Stimulated activated naive CD4-positive, alpha-beta T cell treated with Interleukin-2 at 50 U/mL for 16 hours (primary cell): ENCODE measurements at places on chromosomes 16 and 17.

DNA sequence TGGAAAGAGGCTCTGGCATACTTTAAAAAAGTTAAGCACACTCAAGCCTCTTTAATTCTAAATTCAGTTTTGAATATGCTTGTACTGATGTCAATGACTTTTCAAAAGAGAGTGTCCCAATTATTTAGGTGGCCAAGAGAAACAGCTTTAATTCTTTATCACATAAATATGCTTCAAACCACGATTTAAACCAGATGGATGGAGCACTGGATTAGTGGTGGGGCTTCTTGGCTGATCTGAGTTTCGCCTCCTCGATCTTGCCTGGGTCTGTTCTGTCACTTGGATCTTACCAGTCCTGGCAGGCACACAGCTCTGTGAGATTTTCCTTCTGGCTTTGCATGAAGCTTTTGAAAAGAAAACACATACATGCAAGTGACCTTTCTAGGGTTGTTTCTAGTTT, 467.8 kb downstream of the MAF start:
- DNase-seq, result no peak

DNA sequence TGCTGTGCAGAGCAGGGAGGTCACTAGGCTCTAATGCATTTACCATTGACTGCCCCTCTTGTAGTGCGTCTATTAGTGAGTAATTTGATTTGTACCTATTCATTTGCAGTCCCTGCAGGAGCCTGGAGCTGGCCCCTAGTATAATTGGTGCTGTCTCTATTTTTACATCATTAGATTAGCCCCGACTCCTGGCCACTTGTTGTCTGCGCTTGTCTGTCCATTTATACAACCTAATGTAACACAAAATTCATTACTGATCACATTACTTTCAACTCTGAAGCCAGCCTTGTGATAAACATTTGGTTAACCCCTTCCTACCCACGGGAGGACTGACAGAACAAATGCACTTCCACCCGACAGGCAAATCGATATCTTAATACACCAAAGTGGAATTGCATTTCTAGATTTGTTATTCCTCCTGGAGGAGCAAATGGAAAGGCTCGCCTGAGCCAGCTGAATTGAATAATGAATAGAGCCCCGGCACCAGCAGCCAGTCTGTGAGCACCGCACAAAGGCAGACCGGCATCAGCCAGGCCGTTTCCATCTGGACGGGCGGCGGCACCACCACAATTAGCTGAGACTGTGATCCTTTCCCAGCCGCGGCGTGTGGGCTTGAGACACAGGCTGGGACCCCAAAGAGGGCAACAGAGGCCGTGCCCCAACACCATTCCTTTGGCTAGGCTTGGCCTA, 18.7 kb upstream of the TBX2 start:
- no peak for DNase-seq

DNA sequence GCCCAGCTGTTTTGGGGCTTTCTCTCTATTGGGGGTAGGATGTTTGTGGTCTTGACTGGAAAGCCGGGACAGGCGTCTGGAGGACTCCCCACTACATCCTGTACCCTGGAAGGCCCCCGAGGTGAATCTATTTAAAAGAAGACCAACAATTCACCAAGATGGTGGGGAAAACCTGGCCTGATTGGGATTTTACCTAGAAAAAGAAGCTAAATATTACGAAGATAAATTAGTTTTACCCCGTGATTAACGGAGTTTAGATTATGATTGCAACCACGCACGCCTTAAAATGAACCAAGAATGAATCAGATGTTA, 779 bp upstream of the CCDC102A start:
- DNase-seq, result no peak

DNA sequence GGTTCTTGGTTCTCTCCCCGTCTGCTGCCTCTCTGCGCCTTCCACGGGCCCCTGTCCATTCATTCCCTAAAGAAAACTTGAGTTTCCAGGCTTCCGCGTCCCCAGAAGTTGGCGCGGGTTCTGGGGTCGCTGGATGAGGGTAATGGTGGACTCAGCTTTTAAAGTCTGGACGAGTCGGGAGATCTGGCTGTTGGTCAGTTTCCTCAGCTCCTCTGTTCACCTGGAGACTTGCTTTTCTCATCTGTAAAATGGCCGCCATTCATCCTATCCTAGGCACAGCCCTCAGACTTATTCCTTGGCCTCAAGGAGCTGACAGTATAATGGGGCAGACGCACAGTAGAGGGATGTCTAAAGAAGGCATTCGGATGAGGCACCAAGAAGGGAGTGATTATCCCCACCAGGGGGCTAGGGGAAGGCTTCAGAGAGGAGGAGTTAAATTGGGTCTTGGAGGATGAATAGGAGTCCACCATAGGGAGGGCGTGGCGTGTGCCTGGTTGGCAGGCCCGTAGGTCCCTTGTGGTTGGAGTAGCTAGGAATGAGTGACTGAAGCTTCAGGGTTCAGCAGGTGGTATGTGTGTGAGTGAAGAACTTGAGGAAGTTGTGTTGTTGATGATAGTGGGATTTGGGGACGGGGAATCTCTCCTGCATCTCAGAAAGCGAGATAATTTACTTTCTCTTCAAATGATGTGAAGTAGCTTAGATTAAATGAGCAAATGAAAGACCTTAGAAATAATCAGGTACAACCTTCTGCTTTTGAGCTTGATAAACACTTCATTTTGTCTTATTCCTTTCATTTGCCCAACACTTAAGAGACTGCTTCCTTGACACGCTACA, 652 bp downstream of the VPS35L start:
- DNase-seq, result no peak

DNA sequence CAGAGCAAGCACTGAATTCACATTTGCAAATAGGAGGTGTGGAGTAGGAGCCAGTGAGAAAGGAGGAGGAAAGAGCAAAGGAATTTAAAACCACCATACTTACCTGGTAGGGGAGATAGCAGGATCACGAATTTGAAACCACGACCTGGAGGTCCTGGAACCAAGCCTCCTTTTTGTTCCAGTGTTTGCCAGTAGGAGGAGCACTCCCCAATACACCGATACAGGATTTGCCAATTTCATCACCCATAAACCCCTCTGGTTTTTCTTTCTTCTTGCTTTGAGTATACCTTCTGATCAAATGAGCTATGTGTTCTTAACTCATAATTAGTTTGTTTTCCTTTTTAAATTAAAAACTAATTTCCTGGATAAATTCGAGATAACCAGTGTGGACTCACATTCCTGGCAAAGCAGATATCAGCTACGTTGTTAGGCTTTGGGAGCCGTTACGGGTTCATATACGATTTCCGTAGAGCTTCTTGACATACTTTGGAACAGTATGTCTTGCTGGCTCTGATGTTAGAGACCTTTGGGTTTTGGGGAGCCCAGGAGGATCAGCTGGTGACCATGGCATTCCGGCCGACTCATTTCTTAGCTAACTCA, 22.7 kb downstream of the BCO1 start:
- DNase-seq, result no peak

GRCh38 chr16:66224626-66225025, 141.9 kb upstream of the CDH5 start:
- no peak for DNase-seq

GRCh38 chr17:46179375-46179999, 13.7 kb downstream of the KANSL1 start:
- DNase-seq, result no peak

- DNase-seq, result no peak
Observed at GRCh38 chr17:20241855-20242254, 225.5 kb downstream of the LGALS9B start.

DNA sequence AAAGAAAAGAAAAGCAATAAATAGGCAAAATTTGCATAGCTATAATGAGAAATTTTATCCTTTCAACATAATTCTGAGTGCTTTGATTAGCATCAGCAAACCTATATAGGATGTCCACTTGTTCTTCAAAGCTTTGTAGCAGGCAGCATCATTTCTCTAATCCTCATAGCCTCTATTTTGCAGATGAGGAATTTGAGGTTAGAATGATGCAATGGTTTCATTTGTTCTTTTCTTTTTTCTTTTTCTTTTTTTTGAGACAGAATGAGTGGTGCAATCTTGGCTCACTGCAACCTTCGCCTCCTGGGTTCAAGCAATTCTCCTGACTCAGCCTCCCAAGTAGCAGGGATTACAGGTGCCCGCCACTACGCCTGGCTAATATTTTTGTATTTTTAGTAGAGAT, 594.4 kb downstream of the TOX3 start:
- no peak for DNase-seq
